ENCODE measurements at places on chromosomes 5 and 9.

DNA sequence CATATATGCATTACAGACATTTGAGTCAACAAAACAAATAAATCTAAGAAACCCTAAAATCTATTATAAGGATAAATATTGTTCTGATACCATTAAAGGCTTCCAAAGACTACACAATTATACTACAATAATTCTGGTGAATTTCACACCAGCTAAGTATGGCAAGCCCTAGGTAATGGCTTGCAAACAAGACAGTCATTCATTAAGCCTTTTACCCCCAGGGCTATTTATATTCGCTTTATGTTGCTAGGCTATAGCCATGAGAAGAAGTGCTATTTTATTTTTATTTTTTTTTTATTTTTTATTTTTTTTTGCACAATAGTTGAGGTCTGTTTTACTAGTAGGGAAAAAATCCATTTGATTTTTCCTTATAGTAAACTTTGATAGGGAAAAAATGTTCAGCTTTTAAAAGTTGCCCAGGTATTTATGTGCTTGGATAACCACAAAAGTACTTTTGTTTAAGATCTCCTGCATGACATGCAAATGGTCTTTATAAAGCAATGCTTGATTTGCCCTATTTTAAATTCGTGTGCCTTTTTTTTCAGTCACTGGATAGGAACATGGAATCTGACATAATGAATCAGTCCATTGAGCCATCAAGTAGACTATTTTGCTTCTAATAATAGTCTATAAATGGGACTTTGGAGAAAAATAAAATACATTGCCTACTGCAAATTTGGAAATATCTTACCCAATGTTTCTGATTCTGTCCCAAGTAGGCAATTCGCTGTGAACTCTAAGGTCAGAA lies 946.3 kb upstream of the COX7C start:
- peak; percentile 85 for DNase-seq

GRCh38 chr9:93824386-93825294 lies 130.5 kb downstream of the BARX1 start:
- no peak for DNase-seq

DNA sequence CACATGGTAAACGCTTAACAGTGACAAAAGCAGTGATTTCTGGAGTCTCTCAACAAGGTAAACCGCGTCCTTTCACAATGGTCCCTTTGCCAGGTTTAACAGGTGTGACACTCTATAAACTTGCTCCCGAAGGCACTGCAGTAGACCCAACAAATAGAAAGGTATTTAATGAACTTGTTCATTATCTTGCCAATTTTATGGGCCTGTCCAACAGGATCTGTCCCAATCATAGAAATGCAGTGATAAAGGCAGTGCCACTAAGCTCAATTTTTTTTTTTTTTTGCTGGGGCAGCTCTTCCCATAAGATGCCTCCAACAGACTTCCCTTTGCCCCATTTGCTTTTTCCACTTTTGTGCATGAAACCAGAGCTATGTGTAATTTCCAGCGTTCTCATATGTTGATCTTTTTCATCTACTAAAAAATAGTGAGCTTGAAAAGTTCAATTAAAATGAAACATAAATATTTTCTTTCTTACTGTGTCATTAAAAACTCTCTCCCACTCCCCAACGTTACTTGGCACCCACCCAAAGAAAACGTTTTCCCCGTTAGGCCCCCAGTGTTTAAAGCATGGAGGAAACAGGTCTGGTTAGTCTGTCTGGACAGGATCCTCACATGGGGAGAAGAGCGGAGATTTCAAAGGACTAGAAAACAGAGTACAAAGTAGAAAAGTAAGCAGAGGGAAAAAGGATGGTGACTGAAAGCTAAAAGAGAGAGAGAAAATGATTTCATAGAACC lies 80.9 kb upstream of the SPATA31D4 start:
- no peak for DNase-seq

GRCh38 chr5:119276978-119277377 lies 78.8 kb upstream of the TNFAIP8 start:
- DNase-seq, result no peak

DNA sequence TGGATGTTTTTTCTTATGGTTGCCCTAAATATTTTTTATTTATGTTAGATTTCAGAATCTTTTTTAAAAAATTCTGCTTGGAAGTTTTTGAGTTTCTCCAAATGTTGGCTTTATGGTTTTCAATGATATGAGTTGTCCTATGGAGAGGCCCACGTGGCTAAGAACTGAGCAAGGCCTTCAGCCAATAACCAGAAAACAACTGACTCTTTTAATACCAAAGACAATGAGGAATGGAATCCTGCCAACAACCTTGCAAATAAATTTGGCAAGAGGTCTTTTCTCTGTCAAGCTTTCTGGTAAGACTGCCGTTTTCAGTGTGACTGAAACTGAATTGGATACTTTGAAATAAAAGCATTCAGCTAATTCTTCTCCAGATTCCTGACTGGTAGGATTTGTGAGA lies 1740.1 kb upstream of the WWC1 start:
- DNase-seq, result no peak

DNA sequence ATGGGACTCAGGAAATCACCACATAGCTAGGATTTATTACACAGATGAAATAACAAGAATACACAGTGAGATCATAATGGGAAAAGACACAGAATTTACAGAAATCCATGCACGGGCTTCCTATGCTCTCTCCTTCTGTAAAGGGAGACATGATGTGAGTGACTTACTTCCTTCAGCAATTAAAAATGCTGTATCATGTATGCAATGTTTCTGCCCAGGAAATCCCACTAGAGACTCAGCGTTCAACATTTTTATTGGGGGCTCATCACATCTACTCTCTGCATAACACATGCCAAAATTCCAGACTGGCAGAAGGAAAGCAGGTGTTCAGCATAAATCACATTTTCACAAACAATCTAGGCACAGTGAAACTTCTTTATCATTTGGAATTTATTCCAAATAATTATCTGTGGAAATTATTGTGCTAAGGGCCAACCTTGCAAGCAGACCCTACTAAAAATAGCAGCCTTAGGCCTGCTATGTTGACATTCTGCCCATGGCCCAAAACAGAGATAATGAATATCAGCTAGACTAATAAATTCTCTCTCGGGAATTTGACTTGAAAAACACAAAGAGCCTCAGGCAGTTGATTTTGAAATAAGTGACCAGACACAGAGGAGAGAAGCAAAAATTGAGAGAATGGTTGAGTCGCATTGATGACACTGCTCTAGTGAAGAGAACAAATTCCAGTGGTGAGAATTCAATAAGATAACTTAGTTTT lies 31.4 kb upstream of the SELENOP start:
- DNase-seq, result no peak

DNA sequence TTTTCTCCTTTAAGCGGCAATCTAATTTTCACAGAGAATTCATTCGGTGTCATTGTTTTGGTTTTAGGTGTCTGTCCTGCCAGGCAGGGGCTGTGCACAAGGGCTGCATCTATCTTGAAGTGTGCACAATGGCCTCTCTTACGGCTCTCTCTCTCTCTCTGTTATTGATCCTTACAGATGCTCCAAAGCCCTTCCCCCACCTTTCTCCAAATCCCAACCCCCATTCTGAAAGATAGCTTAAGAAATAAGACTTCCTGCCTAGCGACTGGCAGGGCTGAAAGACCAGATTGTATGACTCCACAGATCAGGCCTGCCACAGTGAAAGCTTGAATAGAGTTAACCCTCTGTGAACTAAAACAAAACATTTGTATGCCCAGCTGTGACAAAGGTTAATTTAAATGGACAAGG lies 86.5 kb upstream of the NR5A1 start:
- no peak for DNase-seq

DNA sequence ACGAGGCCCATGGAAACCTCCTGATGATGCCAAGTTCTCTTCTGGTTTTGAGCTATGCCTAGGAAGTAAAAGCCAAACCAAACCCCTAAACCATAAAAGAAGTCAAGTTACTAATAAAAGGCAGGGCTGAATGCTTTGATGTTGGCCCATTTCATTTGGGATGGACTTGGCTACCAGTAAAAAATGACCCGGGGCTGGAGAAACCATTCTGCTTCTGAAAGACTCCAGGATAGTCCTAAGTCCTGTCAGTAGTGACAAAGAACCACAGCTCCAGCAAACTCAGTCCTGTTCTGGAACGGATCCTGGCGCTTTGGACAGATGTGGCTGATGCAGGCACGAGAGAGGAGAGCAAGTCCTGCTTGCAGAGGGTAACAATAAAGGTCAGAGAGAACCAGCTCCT lies 68.6 kb downstream of the SH3PXD2B start:
- no peak for DNase-seq

DNA sequence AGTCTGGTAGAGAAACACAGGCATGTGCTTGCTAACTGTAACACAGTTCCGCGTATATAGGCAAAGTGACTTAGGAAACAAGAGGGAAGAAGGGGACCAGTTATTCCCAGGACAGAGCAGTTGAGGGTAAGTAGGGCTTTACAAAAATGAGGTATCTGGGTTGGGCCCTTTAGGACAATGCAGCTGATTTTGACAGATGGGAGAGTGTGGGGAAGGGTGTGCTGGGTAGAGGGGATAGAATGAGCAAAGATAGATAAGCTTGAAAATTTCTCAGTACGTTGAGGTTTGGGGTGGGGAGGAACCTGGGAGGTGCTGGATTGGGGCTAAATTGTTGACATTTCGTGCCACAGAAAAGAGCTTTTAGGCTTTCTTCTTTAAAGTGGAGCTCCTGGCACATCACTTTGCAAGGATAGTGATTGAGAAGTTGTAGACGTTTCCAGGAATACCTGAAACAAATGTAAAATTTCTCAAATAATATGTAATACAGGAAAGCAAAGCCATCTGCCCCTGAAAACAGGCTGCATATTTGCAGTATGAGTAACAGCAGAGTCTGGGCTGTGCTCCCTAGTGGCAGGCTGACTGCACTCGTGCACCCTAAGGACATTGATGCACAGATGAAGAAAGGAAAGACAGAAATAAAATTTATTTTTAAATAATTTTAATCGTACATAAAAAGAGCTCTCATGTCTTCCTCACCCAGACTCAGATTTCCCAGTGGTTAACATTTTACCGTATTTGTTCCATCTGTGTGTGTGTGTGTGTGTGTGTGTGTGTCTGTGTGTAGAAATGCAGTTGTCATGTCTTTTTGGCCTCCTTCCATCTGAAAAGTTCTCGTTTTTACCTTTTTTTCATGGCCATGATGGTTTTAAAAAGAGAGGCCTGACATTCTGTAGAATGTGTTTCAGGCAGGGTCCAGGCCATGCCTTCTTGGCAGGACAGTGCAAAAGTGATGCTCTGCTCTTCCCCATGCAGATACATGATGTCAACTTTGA lies 144.9 kb upstream of the DMRT1 start:
- DNase-seq, result no peak

- DNase-seq, result no peak
These were observed 31.8 kb upstream of the RXRA start for GRCh38 chr9:134294153-134295071.

DNA sequence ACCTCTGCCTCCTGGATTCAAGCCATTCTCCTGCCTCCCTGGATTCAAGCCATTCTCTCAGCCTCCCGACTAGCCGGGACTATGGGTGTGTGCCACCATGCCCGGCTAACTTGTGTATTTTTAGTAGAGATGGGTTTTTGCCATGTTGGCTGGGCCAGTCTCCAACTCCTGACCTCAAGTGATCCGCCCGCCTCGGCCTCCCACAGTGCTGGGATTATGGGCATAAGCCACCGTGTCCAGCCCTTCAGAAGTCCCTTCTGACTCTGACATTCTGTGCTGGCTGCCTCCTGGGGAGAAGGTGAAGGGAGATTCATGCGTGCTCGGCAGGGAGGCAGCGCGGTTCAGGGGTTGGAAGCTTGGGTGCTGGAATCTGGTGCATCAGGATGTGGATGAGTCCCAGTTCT lies 28.8 kb downstream of the PRRX2 start:
- DNase-seq, result no peak

GRCh38 chr5:154520861-154521453 lies 42.9 kb upstream of the HAND1 start:
- peak; percentile 5 for DNase-seq

DNA sequence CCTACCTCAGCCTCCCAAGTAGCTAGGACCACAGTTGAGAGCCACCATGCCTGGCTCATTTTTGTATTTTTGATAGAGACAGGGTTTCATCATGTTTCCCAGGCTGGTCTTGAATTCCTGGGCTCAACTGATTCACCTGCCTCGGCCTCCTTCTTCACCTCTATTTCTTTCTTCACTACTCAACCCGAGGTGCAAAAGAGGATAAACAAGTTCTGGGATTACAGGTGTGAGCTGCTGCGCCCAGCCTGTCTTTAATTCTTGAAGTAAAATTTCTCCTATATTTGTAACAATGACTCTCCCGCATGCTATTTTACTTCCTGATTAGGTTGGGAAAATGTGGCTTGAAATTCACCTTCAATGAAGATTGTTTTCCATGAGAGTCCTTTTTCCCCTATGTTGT lies 46.4 kb downstream of the CAST start:
- no peak for DNase-seq

GRCh38 chr5:143600396-143601075 lies 197.1 kb upstream of the NR3C1 start:
- DNase-seq, result no peak

DNA sequence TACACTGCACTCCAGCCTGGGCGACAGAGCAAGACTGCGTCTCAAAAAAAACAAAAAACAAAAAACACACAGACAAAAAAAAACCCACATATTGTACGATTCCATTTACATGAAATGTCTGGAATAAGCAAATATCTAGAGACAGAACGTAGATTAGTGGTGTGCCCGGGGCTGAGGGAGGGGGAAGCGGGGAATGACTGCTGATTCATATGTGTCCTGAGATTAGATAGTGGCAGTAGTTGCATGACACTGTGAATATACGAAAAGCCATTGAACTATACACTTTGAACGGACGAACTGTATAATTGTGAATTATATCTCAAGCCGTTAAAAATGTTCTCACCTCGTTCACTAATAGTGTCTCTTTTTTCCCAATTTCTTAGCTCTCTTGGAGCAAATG lies 23.9 kb downstream of the FGF1 start:
- DNase-seq, result no peak

- peak; percentile 60 for DNase-seq
These were observed 401.8 kb downstream of the ARHGEF28 start for GRCh38 chr5:74027732-74028338.

DNA sequence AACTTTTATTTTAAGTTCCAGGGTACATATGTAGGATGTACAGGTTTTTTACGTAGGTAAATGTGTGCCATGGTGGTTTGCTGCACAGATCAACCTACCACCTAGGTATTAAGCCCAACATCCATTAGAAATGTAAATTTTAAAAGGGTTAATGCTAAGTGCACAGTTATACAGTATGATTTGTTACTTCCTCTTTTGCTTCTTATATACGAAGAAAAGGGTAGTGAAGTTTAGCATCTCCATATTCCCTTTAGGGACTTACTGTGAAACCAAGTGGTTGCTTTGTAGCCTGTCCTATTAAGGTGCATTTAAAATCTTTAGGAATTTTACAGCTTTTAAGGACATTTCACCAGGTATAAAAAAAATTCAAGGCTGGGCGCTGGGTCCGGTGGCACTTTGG lies 46.4 kb downstream of the RBM27 start:
- no peak for DNase-seq

Measured in NCI-H748 treated with DMSO at 0.1 percent for 48 hours (cell line).